ENCODE measurements at places on chromosomes 7 and 10. TPM values are rescaled to one million over a fixed set of nuclear protein-coding genes. Genes with fewer than 3 reads are reported as not detected.
A peak's percentile ranks its signal among the peaks of the same experiment; 100 is the strongest.

Gene TAS2R41
- total RNA-seq = not detected

Gene ST8SIA6
- 0.73 TPM for total RNA-seq

DNA sequence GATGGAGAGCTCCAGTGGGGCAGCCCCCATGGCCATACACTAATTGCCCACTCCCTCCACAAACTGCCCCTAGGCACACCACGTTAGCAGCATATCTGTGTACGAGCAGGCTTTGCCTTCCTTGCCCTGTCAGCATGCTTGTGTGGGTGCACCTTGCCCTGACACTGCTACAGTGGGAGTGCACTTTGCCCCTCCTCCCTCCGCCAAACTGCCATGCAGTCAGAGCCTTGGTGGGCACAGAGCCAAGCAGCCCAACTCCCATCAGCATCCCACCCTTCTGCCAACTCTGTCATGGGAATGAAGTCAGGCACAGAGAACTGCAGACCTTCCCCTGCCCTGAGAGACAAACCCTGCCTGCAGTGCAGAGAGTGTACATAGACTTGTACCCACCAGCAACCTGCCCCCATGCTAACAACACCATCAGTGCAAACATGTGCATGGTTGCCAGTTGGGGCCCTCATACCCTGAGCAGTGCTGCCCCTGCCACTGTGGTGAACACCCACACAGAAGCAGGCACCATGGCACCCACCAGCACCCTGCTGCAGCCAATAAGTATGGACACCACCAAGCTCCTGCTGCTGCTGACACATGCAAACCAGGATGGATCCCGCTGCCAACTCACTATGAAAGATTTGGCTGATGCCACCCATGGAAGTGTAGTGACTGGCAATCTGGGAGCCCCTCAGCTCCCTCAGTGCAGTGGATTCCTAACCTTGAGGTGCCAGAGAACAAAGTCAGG, 1197.7 kb upstream of the CELF2 start:
- DNase-seq = no peak

DNA sequence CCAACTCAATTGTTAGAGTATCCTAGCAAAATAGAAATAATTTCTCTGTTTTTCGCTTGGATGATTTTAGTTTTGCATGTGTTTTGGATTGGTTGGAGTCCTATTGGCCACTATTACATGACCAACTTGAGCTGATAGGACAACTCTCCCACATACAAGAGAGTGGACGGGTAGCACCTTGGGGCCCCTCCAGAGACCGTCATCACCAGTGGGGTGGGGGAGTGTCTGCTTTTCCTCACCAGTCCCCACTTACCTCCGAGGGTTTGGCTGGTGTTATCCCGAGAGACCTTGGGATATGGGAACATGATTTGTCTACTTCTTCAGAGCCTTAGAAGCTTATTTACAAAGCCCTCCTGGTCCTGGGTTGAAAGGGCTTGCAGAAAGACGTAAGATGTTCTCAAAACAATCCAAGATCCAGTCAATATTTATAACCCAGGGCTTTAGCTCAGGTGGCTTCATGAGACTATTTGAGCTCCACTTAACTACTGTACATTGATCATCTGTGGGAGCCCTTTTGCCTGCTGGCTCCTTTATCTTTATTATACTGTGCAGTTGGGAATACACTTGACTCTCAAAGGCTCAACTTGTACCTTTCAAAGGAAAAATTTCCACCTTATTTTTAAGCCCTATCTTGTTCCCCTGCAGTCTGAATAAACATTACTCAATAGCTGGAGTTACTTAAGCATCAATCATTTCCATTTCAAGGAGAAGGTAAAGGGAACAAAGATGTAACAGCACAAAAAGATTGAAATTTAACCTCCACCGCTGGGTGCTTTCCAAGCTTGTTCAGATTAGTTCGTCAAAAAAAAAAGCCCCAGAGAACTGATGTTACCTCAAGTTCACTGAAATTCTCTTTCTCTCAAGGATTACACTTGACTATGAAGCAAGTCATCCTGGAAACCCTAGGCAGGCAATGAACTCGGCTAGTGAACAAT, 119.7 kb downstream of the WDR11 start:
- DNase-seq = no peak

- no peak for DNase-seq
Measured at GRCh38 chr7:30172451-30172850, 37.7 kb downstream of the MTURN start.

GRCh38 chr7:12647364-12648219, 39.8 kb upstream of the ARL4A start:
- DNase-seq = peak; percentile 58
